Stimulated activated CD4-positive, alpha-beta T cell treated with anti-CD3 and anti-CD28 coated beads, Interleukin-2, amount 100 ng/mL, for 24 hours (primary cell): ENCODE measurements at places on chromosomes 2 and 18.

GRCh38 chr2:160334028-160334741, 134.1 kb upstream of the ITGB6 start:
- peak; percentile 33 for DNase-seq

GRCh38 chr2:159275111-159275510, 11.4 kb downstream of the WDSUB1 start:
- DNase-seq = no peak

DNA sequence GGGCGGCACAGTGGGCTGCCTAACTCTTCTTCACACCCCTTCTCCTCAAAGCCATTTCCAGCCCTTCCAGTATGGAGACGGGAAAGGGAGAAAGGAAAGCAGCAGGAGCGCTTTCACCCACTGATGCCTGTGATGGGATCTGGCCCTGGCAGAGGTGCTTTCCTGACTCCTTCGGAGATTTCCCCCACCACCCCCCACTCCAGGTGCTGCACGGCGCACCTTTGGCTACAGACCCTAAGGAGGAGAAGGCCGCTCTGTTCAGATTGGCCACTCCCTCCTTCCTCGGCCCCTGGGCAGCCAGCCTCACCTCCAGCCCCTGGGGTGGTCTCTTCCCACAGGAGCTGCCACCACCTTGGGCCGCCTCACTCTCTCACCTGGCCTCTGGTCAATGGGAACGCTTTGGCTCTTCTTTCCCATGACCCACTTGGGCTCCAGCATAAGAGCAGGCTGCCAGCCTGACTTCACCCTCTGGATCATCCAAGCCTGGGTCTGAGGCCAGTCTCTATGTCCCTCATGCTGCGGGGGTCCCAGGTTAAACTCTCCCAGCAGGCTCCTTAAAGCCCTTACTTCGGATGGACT, 18.4 kb upstream of the MAL start:
- no peak for DNase-seq

- DNase-seq = no peak
Measured at GRCh38 chr2:145091967-145092366, 572.0 kb upstream of the ZEB2 start.

GRCh38 chr2:54330926-54331835, 75.2 kb upstream of the TSPYL6 start:
- DNase-seq = no peak

- no peak for DNase-seq
Measured at GRCh38 chr2:237450583-237450982, 36.5 kb upstream of the MLPH start.

- no peak for DNase-seq
Measured at GRCh38 chr2:164661349-164661748, 40.1 kb upstream of the GRB14 start.

DNA sequence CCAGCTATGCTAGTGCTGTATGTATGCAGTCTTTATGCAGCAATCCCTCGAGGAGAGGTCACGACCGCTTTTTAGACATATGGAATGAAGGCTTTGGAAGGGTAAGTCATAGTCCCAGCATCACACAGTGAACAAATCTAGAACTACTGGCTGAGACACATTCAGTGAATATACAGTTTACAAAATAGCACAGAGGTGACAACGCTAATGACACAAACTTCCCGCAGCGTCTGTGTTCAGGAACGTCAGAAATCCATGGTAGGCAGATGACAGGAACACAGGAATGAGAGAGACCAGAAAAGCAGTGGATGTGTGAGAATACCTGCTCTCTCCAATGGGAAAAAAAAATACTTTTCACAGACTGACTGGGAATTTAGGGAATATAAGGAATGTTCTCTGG, 29.6 kb downstream of the CABYR start:
- no peak for DNase-seq

- DNase-seq = no peak
Measured at GRCh38 chr2:146661473-146662096, 1183.2 kb upstream of the ACVR2A start.

GRCh38 chr2:231602859-231603467, 10.3 kb downstream of the TEX44 start:
- DNase-seq = no peak

DNA sequence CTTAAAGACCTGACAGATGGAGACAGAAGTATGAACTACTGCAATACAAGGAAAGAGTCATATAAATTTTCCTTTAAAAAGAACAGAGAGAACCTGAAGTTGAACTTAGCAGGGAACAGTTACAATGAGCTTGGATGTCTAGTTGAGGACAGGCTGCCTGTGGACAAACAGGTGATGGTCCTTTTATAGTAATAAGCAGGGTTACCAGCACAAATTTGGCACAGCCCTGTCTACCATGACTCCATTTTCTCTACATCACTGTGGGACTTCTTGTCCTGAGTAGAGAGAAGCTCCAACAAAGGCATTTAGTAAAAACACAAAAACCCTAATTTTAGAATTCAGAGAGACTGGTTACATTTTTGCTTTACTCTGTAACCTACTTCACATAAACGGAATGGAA, 448.1 kb downstream of the PLCL1 start:
- DNase-seq = no peak

- DNase-seq = peak; percentile 12
Measured at GRCh38 chr2:134169788-134170187, 84.1 kb upstream of the MGAT5 start.

- DNase-seq = no peak
Measured at GRCh38 chr2:132678483-132678882, 8.5 kb upstream of the LYPD1 start.

GRCh38 chr2:239911641-239912071, 113.5 kb downstream of the NDUFA10 start:
- no peak for DNase-seq

- no peak for DNase-seq
Measured at GRCh38 chr2:121171625-121172119, 113.3 kb downstream of the TFCP2L1 start.

GRCh38 chr2:48572816-48573215, 42.9 kb downstream of the STON1 start:
- DNase-seq = no peak

GRCh38 chr2:133157141-133157540, 411.1 kb downstream of the NCKAP5 start:
- DNase-seq = no peak

GRCh38 chr2:20992201-20992711, 51.6 kb downstream of the APOB start:
- no peak for DNase-seq

DNA sequence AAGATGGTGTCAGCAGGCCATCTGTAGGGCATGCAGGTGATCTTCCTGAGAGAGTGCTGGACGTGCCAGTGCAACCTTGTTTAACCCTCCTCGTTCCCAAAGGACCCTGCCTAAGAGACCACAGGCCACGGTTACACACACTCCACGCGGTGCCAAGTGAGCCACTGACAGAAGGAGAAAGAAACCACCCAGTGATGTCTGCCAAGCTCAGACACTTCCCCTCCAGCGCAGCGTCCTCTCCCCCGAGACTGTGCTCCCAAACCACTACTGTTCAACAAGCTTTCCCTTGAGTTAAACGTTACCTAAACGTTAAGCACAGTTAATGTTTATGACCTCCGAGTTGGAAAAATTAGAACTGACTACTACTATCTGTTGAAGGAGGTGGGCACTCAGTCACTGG, 119.1 kb upstream of the NCK2 start:
- DNase-seq = no peak

- DNase-seq = no peak
Measured at GRCh38 chr2:132766573-132766972, 96.6 kb upstream of the LYPD1 start.

DNA sequence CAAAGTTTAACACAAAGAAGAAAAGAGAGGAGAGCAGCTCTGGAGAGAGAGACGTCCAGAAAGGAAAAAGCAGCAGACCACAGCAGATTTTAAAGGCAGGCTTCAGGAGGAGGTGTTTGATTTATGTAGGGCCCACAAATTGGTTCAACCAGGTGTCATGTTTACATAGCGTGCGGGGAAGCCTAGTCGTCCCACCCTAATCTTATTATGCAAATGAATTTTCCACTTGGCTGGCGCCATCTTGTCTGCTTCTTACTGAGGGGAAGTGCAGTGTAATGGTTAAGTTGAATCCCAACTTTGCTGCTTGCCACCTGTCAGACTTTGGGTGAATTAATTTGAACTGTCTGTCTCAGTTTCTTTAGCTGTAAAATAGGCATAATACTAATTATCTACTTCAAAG, 282.4 kb upstream of the CYRIA start:
- DNase-seq = no peak

DNA sequence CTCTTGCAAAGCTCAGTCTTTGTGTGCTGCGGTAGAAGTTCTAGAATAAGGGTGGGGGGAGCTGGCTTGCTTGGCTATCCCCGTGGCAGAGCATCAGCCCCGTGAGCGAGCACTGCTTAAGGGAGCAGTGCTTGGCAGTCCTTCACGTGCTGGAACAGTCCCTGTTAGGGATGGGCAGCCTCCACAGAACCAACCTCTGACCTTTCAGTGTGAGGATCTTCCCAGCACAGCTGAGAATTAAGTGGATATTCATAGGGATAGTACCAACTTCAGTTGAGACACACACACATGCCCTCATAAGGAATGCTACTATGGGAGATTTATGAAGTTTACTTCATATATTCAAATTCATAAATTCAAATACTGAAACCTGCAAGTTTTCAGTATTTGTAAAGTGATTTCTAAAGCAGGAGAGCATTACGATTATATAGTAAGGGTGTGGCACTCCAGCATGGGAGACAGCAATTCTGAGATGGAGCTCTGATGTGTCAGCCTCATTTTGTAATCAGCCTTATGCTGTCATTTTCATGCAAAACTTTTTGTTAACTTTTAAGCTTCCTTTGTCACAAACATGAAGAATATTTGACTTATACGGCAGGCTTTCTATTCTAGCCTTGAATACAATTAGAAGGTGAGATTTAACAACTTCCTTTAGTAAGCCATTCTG, 39.5 kb downstream of the ATP9B start:
- DNase-seq = no peak

GRCh38 chr2:149180226-149180875, 141.9 kb downstream of the LYPD6B start:
- DNase-seq = no peak

GRCh38 chr2:122182616-122183355, 427.3 kb downstream of the TSN start:
- no peak for DNase-seq

- DNase-seq = no peak
Measured at GRCh38 chr2:57892920-57893319, 153.7 kb upstream of the VRK2 start.

DNA sequence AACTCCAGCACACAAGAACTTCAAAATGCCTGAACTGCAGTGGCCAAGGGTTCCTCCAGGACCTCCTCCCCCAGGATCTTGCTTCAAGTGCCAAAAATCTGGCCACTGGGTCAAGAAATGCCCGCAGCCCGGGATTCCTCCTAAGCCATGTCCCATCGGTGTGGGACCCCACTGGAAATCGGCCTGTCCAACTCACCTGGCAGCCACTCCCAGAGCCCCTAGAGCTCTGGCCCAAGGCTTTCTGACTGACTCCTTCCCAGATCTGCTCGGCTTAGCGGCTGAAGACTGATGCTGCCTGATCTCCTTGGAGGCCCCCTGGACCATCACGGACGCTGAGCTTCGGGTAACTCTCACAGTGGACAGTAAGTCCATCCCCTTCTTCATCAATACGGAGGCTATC, 306.4 kb downstream of the RBM43 start:
- DNase-seq = no peak

GRCh38 chr18:58580078-58580477, 48.8 kb downstream of the ALPK2 start:
- no peak for DNase-seq

DNA sequence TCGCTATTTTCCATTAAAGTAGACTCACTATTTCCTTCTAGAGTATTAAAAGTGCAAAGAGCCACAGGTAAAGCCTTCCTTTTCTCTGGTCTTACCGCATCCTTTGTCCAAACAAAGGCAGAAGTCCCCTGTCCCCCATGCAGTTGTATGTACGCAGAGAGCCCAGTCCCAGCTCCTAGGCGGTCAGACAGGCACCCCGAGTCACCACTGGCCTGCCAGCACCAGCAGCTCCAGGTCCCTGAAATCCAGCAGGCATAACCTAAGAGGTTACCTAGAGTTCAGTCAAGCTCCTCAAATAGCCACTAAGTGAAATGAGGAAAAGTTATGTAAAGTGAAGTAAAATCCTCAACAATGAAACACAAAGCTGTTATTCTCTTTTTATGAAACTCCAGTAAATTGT, 60.4 kb upstream of the TWIST2 start:
- no peak for DNase-seq

- no peak for DNase-seq
Measured at GRCh38 chr2:33967103-33967502, 368.0 kb upstream of the FAM98A start.

DNA sequence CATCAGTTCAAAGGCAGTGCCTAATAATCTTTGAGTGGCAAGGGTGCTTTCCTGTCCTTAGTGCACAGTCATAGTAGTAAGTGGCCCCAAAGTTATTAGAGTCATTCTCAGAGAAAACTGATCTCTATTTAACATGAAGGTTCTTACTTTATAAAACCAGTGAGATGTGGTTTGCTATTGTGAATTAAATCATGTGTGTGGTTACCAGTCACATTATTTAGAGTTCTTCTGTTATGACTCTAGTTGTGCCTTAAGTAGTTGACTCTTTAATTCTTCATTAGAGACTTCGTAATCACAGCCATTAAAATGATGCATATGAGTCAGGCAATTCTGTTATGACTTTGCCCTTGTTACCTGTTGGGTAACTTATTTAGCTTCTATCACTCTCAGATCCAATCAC, 1392.9 kb upstream of the ACVR2A start:
- DNase-seq = no peak

DNA sequence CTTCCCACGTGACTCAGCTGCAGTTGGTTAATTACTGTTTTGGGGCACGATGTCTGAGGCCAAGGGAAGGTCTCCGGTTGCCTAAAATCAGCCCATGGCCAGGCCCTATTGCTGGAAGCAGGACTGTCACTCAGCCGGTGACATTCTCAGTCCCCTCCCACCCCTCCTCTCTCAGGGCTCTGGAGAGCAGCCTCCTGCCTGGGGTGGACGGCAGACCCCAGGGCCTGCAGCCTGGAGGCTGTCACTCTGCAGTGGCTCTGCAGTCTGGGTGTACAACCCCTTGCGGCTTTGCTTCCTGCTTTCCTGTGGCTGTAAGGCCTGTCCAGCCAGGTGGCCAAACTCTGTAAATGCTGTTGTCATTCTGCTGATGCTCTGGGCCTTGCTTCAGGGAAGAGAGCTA, 32.8 kb downstream of the ZBTB7C start:
- no peak for DNase-seq

DNA sequence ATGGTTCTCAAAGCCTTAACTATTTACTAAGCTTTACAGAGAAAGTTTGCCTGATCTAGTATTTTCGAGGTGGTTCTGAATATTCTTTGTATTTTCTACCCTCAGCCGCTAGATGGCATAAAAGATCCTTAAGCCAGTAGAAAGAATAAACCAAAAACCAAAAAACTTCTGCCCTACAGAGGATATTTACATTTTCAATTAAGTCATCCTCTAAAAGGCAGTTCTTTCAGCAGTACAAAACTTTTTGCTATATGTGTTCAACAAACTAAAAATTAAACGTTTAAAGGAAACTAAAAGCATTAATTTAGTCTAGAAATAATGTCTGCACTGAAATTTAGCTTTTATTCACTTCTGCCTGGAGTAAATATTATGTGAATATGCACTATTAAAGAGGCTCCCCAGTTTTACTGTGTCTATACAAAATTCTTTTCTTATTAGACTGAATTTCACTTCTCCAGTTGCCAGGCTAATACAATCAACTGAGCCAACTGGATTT, 297.5 kb downstream of the PIEZO2 start:
- DNase-seq = no peak
